Psoas muscle (tissue), 8 donors: ENCODE measurements at places on chromosomes 5 and 9. TPM values are rescaled to one million over a fixed set of nuclear protein-coding genes. Genes with fewer than 3 reads are reported as not detected.

The TMOD1 gene
- polyA plus RNA-seq: 65.4 TPM

The HRCT1 gene
- 1.6 TPM for polyA plus RNA-seq

The IL13 gene
- polyA plus RNA-seq: not detected

The SLC4A9 gene
- polyA plus RNA-seq: not detected

The SPINK6 gene
- polyA plus RNA-seq: not detected

GRCh38 chr9:18545636-18546360 lies 71.8 kb downstream of the ADAMTSL1 start:
- DNase-seq: no peak

GRCh38 chr5:61969755-61970154 lies 336.3 kb upstream of the KIF2A start:
- DNase-seq: no peak

DNA sequence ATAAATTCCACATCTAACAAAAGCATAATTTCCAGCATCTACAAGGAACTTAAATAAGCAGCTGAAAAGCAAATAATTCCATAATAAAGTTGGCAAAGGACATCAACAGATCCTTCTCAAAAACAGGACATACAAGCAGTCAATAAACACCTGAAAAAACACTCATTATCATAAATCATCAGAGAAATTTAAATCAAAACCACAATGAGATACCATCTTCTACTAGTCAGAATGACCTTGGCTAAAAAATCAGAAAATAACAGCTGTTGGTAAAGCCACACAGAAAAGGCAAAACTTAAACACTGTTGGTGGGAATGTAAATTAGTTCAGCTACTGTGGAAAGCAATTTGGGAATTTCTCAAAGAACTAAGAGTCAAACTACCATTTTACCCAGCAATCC lies 1371.1 kb upstream of the ACO1 start:
- no peak for DNase-seq

DNA sequence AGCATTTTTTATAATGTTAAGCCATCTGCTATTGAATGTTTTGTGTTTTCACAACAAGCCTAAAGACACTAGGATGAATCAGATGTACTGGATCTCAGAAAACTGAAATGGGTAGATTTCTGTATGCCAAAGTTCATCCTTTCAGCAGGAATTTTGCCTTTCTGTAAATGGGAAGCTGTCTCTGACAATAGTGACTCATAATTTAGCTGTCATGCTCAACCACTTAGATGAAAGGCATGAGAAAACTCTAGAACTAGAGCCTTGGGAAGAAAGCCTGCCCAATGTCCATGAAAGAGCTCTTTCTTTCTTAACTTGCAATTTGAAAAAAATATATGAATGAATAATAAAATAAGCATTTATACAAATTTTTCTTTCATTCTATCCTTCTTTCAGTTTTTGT lies 616.0 kb upstream of the EDIL3 start:
- no peak for DNase-seq

DNA sequence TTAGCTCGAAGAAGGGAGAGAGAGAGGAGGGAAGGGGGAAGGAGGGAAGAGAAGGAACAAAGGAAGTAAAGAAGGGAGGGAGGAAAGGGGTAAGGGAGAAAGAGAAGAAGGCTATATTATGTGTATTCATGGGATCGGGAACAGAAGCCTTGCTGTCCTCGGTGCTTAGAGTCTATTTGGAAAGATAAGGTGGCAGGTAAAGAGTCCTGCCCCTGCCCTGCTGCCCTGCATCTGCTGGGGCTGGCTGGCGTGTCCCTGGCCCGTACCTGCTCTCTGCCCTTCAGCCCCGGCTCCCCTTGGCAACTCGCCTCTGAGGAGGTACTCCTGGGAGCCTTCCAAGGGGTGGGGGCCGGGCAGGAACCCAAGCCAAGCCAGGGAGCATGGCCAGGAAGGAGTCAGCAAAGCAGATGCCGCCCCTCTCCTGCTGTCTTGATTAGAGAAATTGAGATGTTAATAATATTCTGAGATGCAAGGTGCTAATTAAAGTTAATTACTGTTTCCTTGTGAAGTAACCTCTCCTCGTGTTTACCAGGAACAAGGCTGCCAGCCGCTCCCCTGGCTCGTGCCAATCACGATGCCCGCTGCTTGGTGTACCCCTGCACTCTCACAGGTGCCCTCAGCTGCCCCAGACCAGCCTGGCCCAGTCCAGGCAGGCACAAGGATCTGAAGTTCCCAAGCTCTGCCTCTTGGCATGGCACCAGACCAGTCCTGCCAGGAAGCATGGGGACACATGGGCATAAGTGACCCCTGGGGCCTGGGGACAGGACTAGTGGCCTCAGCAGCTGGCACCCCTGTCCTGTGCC lies 36.6 kb downstream of the PCDH1 start:
- DNase-seq: no peak

GRCh38 chr5:74995926-74996325 lies 56.4 kb downstream of the GCNT4 start:
- DNase-seq: no peak

DNA sequence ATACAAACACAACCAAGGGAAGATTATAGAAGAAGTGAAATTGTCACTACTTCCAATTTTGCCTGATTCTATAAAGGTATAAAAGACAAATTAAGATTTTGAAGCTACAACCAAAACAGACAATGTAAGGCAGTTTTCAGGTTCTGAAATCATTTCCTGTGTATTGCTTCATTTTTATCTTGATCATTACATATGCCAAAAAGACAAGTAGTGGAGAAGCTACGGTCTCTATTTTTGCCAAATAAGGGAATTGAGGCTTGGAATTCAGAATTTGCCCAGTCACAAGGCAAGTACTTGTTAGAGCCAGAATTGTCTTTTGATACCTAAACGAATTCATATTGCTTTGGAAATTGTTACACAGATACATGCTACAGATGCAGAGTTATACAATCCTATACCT lies 20.6 kb downstream of the EDIL3 start:
- DNase-seq: no peak

GRCh38 chr9:127455324-127455992 lies 4.1 kb downstream of the LRSAM1 start:
- peak; percentile 44 for DNase-seq
